ENCODE measurements at places on chromosomes 12 and 14.

GRCh38 chr12:52976574-52977071, 27.7 kb downstream of the KRT18 start:
- no peak for DNase-seq

DNA sequence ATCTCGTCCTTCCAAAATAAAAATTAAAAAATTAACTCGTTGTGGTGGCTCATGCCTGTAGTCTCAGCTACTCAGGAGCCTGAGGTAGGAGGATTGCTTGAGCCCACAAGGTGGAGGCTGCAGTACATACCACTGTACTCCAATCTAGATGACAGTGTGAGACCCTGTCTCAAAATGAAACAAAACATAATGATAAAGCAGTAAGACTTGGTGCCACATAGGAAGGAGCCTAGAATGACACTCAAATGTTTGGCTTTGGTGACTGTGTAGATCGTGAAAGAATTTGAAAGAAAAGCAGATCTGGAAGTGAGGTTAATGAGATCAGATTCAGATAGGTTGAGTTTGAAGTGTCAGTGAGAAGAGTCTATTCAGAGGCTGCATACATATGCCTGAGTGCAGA, 150.1 kb upstream of the ATP2B1 start:
- DNase-seq, result no peak

DNA sequence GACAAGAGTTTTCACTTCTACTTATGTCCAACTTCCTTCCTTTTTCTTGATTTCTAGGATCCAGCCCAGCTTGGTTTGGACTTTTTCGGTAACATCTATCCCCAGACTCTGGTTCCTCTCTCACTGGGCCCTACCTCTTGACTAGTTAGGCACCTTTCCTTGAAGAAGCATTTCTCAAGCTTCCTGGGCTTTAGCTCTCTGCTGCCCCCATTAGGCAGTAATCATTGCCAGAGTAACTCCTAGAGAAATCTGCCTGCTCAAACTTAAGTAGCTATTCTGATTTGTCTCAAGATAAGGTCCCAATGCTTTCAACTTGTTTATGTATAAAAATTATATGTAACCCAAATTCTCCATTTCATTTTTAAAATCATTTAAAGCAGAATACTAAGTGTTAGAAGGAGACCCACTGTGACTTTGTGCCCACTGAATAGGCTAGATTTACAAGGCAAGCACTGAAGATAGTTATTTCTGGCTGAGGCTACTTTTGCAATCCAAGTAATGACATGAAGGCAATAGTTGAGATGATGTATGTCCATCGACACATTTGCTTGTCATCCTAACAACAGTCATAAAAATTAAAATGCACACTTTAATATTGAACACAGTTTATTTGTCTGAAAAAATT, 275.0 kb upstream of the G2E3 start:
- DNase-seq, result no peak

- no peak for DNase-seq
Observed at GRCh38 chr12:24615967-24616411, 332.9 kb downstream of the BCAT1 start.

GRCh38 chr12:47799357-47799955, 20.2 kb downstream of the HDAC7 start:
- DNase-seq, result no peak

DNA sequence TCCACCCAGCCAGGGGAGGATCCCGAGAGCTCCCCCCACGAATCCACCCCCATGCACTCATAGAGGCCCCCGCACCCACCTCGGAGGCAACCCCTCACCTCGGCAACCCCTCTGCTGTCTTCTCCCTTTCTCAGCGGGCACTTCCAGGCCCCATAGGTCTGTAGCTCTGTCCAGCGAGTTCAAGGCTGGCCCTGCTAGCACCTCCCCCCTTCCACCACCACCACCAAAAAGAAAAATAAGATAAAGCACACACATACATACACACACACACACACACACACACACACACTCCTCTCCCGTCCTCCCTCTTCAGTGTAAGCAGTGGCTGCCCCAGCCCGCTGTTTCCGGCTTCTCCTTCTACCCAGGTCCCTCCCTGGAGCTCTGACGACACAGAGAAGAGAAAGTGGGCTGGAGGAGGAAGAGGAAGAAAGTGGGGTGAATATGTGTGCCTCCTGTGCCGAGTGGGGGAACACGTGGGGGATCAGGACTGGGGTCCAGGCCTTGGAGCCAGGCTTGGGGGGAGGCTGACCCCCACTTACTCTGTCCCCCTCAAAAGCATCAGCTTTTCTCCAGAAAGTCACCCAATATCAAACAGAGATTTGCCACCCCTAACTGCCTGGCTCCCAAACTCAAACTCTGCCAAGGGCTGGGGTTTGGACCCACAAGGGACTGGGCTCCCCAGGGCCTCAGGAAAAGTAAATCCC, at the start of gene STAT6:
Gene STAT6 (minus strand): TSS at position 332 of the 704 bp plus-strand sequence. CDS start 3,084 bp downstream, outside the sequence.
- DNase-seq, result peak; percentile 79

DNA sequence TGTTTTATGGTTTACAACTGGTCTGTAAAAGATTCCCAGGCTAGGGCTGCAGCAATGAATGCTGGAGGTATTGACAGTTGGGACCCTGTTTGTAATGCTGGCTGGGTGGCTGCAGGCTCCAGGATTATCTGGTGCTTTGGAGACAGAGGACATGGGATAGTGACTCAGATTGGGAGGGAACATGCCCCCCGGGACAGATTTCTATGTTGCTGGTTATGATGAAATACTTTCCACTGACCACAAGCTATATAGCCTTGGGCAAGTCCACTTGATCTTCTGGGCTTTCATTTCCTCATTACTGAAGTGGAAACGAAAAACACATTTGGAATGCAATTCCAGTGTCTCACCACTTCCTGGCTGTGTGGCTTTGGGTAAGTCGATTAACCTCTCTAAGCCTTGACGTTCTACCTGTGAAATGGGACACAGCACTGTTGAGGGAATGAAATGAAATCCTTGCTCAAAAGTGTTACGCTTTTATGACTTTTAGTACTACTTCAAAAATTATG, 6.3 kb upstream of the TPCN1 start:
- DNase-seq, result no peak

DNA sequence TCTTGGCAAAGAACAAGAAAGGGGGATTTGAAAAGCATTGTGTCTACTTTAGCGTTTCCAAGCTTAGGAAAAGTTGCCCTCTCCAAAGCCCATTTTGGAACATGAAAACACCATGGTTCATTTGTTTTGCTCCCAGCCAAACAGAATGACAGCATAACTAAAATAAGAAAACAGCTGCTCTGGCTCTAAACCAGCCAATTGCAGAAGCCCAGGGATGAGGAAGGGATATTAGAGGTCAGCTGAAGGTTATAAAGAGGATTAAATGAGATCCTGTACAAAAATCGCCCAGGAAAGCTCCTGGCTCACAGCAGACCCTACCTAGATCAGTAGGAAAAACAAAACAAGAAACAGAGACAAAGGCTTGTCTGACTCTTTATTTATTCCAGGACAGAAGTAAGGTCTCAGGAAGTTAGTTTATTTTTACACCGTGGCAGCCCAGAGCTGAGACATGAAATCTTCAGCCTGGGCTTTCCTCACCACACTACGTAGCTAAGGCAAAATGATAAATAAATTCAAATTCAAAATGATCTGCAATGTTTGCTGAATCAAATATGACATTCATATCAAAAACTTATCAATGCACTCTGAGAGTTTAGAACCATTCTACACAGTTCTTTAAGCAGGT, 25.9 kb downstream of the SPX start:
- DNase-seq, result no peak

DNA sequence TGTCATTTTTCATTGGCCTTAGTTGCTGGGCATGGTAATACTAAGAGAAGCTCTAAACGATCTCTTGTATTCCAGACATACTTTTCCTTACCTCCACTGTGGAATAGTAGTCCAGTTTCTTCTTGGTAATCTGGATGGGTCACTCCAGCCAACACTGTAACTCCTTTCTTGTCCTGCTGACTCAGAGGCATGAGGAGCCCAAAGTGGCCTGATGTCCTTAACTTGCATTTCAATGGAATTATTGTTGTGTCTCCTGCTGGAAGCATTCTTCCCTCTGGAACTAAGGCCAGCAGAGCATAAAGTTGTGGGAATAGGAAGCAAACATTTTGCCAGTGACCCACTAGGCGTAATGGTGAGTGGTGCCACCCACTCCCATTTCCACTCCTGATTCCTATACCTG, 33.1 kb downstream of the DAAM1 start:
- DNase-seq, result no peak

- DNase-seq, result no peak
Observed at GRCh38 chr14:99460793-99461192, 19.9 kb downstream of the SETD3 start.

DNA sequence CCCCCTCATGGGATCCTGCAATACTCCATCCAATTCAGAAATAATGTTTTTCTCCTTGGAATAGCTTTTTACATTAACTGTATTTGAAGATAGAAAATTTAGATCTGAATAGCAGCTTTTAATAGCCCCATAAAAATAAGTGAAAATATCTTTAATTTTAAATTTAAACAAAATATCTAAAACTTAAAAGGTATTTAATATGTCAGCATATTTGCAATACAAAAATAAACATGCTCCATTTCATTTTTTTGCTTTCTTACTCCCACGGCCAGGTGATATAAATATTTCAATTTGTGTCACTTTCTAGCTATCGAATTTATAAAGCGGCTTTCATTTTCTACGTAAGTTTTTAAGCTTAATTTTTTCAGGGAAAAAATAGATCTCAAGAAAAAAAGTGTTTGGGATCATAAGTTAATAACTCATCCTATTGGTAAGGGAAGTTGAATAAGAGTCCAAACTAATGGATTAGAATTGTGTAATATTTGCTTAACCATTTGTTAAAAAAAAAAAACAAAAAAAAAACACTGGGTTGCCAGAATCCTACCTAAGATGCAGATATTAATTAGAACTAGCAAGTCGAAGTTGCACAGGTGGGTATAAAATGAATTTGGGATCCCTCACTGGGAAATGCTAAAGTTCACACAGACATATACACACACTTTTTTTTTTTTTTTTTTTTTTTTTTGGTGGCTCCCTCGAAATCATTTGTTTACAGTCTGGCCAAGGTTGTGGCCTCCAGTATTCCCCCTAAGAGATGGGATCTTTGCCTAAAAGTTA, 47.6 kb downstream of the PPP2R5C start:
- DNase-seq, result no peak

DNA sequence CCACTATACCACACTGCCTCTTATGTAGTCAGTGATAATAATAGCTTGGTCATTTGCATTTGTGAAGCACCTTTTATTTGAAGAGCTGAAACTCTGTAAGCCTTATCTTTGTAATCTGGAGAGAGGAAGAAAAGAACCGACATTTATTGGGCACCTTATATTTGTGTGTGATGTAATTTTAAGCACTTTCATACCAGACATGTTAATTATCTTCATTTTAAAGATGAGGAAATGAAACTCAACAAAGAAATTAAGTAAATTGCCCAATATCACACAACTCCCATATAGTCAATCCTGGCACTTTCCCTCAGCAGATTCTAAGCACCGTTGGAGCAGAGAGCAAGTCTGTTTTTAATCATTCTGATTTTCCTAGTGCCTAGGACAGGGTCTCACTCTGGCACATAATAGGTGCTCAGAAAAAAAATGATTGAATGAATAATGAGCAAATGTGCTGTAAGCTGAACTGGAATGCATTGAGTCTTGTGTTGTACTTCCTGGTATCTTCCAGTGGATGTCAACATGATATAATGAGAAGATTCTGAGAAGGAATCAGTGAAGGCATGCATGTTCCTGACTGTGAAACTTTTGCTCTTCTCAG, 418.9 kb downstream of the ZFP36L1 start:
- no peak for DNase-seq

- no peak for DNase-seq
Observed at GRCh38 chr12:50057896-50058670, 687 bp downstream of the ASIC1 start.
